C1 segment of cervical spinal cord (tissue), 14 donors: ENCODE measurements at places on chromosomes 12 and 14.

DNA sequence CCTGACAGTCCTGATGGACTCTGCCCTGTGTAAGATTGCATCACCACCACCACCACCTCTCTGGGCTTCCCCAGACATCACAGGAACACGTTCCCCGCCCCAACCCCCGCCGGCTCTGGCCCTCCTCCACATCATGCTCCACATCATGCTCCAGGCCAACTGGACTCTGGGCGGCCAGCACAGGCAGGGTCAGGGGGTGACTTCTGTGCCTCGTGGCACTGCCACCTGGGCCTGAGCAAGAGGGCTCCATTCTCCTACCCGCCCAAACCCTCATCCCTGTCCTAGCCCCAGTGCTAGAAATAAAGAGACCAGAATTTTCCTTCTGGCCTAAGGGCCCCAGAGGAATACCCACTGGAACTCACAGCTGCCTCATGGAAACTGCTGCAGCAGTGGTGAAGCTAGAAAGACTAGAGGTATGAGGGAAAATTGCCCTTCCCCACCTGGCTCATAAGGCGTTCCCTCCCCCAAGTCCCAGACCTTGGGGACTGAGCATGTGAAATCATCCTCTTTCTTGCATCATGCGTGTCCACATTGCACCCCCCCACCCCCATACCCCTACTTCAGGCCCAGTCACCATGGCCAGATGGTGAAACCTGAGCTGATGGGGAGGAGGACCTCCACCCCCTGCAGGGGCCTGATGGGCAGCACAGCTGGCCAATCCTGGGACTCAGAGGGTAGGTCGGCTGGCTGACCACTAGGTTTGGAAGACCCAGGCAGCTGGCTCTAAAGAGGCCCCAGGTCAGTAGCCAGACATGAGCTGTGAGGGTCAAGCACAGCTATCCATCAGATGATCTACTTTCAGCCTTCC is at the start of gene INHBE:
Gene INHBE (plus strand): TSS at position 742 of the 808 bp plus-strand sequence. CDS start 230 bp downstream, outside the sequence.
- DNase-seq: no peak

DNA sequence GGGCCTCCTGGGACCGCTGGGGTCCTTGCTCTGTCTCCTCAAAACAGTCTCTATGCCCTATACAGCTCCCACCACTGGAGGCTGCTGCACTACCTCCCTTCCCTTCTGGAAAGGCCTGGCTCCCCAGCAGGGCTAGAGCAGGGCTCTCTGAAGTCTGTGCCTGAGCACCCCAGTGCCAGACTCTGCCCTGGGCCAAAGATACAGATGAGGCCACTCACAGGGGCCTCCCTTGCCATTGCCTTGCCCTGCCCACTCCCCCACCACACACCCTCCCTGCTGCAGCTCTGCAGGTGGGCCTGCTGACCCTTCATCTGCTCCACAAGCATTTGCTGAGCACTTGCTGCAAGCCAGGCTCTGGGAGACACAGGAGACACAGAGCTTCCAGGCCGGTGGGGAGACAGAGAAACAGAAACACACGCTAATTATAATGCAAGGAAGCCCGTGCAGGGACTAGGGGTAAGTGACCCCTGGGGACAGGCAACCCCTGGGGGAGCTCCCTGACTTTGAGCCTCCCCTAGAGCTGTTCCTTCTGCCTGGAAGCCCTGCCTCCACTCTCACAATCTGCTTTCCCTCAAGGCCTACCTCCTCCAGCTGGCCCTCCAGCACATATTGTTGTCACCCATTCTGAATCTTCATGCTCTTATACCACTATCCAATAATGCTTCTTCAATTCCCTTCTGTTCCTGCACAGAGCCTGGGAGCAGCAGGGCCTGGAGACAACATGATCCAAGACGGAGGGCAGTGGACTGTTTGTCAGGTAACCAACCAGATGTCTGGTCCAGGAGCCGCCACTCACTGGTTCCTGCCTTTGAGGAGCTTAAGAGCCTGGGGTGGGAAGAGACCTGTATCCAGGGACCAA is 32.6 kb upstream of the PNMA1 start:
- no peak for DNase-seq

DNA sequence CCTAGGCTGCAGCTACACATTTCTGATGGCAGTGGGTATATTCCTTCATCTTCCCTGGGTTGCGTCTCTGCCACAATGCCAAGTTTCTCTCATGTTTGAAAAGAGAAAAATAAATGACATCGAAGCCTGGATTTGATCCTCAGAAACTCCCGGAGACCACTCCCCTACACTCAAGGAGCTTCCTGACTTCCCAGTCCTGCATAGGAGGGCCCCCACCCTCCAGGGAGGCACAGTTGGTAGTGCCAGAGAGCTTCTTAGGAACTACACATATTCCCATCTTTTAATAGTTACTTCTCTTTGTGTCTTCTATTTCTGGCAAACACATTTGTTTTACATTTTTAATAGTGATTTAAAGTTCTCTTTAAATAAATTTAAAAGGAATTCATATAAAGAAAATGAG is 30.7 kb downstream of the AP5M1 start:
- no peak for DNase-seq

DNA sequence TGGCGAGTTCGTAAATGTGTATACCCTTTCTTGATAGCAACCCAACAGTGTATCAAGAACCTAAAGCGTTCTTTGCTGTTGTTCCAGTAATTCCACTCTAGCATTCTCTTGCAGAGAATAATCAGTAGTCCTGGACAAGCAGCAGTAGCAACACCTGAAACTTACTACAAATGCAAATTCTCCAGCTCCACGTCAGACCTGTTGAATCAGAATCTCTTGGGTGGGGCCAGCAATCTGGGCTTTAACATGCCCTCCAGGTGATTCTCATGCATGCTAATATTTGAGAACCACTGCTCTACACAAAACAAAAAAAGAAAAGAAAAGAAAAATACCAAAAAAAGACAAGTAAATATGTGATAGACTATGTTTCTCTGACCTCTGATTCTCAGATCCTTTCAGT is 10.1 kb downstream of the PTGDR start:
- no peak for DNase-seq

- no peak for DNase-seq
Observed at GRCh38 chr12:53625373-53625945, 723 bp downstream of the ATF7 start.

DNA sequence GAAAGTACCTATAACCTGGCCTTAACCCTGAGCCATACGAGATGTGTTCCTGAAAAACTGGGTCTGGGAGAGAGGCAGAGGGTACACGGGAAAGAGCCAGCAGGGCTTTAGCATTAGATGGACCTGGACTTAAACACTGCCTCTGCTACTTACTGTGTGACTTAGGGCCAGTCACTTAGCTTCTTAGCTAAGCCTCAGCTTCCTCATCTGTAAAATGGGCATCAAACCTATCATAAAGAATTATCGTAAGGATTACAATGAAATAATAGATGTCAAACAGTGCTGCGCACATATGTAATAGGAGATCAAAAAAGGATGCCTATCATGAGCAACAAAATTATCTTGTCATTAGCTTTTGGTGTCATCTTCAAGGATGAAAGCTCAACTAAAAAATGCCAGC is 23.6 kb downstream of the ANAPC5 start:
- no peak for DNase-seq

DNA sequence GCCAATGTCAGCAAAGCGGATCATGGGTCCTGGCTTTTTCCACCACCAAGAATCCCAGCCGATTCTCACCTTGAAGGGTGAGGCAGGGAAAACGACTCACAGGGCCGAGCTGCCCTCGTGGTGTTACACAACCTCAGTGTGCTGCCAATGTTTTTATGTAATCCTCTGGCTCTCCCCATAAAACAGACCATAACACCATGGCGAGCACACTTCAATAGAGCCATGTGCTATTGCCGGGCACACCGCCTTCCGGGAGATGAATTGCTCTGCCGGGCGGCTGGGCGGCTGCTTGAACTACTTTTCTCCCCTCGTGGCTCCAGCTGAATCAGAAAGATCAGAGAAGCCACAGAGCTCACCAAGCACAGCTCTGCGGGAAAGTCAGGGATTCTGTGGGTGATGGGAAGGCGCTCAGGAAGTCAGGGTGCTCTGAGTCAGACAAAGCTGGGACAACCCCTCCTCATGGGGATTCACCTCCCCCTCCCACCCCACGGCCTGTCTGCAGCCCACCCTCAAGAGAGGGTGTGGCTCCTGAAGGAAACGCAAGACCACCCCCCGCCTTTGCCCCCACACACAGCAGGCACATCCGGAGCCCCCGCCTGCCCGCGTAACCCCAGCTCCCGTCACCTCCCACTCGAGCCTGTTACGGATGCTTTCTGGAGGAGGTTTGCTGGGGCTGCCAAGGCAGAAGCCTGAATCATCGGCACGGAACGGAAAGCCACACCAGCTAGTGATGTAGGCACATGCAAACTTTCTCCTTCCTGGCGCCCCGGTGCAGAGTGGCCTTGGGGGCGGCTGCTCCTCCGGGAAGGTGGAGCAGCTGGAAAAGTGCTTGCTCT is 1.8 kb downstream of the GALNT9 start:
- peak; percentile 65 for DNase-seq

DNA sequence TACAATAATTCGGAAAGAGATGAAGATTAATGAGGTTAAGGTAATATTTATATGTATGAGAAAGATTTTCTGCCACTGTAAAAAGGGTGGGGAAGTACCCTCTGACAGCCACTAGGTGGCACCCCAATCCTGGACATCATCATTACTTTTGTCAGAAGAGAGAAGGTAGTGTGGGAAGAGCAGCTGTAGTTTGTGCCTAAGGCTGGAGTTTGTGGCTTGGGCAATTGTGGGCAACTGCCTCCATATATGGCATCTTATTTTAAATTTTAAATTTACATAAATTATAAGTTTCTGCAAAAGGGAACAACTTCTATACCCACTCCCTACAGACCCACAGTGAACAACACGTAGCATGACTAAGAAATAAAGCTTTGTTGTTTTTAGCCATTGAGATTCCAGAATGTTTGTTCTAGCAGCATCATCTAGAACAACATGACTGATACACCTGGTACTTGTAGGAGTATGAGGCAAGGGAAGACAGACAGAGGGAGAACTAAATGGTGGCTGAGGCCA is 34.4 kb upstream of the SYCP3 start:
- DNase-seq: peak; percentile 33

DNA sequence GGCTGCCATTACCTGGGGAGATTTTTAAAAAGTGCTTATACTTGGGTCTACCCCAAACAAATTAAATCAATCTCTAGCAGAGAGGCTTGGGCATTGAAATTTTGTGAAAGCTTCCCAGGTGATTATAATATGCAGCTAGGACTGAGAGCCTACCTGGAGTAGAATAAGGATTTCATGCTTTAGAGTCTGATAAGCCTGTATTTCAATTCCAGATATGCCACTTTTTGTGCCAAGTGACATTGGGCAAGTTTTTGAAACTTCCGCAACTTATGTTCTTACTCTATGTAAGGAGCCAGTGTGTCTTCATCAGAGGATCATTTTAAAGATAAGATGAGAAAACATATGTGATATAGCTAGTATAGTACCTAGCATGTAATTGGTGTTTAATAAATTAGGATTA is 159.8 kb upstream of the LRIG3 start:
- DNase-seq: no peak

DNA sequence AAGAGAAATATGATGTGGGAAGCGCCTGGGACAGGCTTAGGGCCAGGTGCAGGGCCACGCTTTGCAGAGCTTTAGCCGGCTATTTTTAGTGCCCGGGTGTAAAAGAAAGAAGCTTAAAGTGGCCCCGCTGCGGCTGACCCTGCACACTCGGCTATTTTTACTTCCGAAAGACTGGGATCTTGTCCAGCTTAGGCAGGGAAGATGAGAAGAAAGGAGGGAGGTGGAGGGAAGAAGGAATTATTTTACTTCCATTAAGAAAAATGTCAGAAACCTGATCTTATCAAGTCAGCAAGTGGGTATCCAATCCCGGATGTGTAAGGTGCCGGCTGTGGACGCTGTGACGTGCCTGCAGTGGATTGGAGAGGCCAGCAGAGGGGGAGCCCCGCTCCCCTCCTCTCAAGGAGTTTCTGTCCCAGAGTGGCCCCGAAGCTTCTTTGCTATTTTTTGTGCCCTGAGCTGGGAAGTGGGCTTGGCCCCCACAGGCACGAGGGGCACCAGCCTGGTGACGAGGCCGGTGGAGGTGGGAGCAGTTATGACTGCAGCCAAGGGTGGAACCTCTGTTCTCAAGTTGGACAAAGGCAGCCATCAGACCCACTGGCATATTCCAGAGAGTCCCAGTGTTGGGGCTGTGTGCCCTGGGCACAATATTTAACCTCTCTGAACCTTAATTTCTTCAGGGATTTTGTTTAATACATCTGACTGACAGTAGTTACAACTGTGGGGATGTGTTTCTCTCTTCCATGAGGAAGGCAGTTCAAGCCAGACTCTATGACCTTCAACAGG is 97.7 kb downstream of the ESRRB start:
- no peak for DNase-seq

GRCh38 chr12:132411457-132411856 is 78.5 kb upstream of the FBRSL1 start:
- no peak for DNase-seq

DNA sequence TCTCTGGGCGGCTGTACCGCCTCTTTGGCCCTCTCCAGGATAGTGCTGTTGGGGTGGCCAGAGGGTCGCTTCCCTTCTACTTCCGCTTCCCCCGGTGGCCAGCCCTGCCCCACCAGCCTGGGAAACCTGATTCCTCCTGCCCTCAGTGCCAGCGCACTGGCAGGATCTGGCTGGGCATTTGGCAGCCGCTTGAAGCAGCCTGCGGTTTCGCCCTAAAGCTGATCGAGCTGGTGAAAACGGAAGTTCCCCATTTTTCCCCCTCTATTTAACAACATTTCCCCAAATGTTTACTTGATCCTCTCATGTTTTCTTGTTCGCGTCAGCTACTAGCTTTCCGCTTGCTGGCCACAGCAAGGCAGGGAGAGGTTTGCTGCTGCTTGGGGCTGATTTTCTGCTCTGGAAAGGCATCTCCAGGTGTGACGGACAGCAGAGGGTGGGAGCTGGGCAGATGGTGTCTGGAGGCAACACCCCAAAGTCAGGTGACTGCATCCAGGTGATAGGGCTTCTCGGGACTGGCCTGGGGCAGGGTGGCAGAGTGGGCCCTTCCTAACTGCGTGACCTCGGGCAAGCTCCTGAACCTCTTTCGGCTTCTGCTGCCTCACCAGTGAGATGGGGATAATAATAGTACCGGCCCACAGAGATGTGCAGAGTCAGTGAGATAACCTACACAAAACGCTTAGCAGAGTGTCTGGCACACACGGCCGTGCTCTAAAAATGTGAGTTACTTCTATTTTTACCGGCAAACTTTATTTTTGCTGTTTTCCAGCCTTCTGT is 53.1 kb downstream of the TSPAN9 start:
- DNase-seq: no peak

GRCh38 chr12:93336291-93336741 is 41.4 kb upstream of the NUDT4 start:
- no peak for DNase-seq

- DNase-seq: no peak
Observed at GRCh38 chr14:32471181-32471580, 142.1 kb downstream of the AKAP6 start.

- DNase-seq: no peak
Observed at GRCh38 chr12:49916129-49916919, 12.6 kb upstream of the FAIM2 start.

DNA sequence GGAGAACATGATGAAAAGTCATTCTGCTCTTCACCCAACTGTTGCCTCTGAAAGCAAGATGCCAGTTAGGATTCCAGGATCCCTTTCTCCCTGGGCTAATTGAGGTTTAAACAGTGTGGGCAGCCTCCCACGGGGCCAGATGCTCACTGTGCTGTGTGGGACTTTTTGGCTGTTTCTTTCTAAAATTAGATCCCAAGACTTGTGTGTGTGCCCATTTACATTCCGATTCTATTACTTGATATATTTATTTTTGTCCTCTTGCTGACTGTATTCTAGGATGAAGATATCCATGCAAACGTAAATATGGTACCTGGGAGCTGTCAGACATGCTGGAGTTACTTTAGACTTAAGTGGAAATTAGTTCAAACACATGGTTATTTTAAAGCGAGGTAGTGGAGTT is 6.2 kb downstream of the IFT43 start:
- DNase-seq: no peak

GRCh38 chr14:32332415-32333316 is 3.6 kb downstream of the AKAP6 start:
- no peak for DNase-seq
